ENCODE measurements at places on chromosomes 5 and 9.

DNA sequence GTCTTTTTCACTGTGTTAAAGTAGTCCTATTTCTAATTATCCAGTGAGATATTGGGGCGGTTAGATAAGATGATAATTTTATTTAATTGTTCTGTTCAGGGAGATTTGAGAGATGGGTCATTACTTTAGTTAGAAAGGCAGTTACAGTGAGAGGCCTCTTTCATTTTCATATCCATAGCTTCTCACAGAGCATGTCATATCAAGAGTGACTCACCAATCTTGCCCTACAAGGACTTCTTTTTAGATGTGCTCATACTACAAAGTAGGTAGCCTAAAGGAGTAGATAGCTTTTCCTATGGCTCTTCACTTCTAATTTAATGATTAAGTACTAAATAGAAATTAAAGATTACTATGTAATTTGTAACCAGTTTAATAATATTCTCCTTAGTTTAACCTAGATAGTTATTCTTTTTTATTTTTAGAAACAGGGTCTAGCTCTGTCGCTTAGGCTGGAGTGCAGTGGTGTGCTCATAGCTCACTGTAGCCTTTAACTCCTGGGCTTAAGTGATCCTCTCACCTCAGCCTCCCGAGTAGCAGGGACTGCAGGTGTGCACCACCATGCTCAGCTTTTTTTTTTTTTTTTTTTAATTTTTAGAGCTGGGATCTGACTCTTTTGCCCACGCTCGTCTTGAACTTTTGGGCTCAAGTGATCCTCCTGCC is 71.0 kb downstream of the FER start:
- no peak for DNase-seq

DNA sequence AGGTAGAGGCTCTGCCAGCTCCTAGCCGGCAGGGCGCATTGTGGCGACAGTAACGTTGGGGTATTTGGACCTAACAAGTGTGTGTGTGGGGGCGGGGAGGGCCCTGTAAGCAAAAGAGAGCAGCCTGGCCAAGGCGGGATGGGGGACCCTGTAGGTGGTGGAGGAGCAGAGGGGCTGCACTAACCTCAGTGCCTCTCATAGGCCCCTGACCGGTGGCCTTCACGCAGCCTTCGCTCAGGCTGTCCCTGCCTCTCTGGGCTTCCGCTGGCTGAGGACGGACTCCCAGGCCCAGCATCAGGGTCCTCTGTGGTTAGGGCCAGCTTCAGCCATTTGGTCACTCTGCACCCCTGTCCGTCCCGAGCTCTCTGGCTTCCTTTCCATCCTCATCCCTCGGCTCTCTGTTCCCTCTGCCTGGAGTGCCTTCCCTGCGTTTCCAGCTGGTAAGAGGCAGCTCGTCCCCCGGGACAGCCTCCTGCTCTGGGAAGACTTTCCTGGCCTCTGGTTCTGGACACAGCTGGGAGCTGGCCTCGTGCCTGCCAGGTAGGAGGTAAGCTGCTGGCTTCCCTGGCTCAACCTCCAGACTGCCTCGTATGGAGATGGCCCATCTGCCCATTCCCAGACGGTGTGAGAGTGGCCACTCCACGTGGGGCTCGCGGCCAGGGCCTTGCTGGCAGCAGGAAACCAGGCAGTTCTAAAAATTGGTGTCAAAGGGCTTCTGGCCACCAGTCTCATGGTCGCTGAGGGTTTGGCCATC is 39.3 kb upstream of the PHYKPL start:
- DNase-seq, result no peak

DNA sequence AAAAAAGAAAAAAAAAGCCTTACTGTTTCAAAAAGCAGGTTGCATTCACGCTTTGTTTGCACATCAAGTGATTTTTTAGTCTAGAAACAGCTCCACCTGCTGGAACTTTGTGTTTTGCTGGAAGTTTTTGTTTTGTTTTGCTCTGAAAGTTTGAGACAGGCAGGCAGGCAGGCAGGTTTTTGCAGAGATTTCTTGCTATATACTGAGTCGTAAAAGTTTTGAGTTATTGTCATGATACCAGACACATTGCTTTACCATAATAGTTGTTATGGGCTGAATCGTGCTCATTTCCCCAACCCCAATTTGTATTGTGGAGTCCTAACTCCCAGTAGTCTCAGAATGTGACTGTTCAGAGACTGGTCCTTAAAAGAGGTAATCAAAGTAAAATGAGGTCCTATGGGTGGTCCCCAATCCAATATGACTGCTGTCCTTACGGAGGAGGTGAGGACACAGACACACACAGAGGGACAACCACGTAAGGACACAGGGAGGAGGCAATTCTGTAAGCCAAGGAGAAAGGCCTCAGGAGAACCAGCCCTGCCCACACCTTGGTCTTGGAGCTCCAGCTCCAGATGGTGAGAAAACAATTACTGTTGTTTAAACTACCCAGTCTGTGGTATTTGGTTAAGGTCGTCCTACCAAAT is 20.9 kb downstream of the OR2Y1 start:
- DNase-seq, result peak; percentile 33

- DNase-seq, result no peak
Observed at GRCh38 chr9:95425910-95426551, 90.7 kb downstream of the PTCH1 start.

DNA sequence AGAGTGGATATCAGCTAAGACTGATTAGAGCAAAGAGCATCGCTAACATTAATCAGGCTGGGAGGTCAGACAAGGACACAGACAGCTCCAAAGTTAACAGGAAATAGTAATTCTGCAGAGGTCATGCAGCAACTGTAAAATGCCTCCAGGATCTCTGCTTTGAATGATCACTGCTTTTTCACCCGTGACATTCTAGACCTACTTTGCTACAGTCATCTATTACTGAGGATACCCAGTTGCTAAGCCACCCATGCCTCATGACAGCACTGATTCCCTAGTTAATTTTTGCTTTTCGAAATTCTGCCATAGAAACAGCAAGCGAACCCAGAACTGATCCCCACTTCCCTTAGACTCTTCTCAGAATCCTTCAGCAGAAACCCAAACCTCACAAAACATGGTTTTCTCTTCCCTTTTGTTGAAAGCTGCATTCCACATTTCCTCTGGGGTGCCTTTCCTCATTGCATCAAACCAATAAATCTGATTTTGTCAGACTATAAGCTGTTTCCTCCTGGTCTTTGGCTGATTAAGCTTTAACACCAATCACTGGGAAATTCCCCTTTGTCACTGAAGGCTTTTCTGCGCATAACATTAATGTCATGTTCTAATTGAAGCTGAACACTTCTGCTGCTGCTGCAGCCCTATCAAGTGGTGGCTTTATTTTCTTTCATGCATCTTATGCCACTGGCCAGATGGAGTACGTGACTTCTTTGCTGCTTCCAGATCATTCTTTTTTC is 201.1 kb upstream of the CHD1 start:
- DNase-seq, result no peak

- DNase-seq, result no peak
Observed at GRCh38 chr9:132749306-132749705, 79.0 kb downstream of the GTF3C4 start.

- DNase-seq, result no peak
Observed at GRCh38 chr5:141799507-141800167, 78.6 kb downstream of the PCDH1 start.

DNA sequence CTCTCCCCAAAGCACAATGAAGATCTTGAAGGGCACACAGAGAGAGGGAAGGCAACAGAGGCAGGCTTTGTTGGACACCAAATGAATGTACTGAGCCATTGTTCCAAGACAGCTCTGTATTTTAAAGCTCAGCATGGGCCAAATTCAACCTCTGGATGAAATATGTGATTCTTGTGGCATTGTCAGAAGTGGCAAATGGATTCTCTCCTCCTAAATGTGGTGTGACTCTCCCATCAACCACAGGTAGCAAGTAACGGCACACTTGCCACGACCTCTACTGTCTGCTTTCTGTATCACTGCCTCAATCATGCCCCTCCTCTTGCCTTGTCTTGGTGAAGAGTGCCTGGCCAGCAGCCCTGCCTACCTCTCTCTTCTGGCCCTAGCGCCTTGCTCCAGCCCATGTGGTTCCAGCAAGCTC is 6.1 kb upstream of the MOB3B start:
- no peak for DNase-seq

GRCh38 chr5:138913773-138914172 is 38.6 kb upstream of the LRRTM2 start:
- no peak for DNase-seq

GRCh38 chr9:18866121-18866831 is 166.7 kb downstream of the SAXO1 start:
- no peak for DNase-seq

DNA sequence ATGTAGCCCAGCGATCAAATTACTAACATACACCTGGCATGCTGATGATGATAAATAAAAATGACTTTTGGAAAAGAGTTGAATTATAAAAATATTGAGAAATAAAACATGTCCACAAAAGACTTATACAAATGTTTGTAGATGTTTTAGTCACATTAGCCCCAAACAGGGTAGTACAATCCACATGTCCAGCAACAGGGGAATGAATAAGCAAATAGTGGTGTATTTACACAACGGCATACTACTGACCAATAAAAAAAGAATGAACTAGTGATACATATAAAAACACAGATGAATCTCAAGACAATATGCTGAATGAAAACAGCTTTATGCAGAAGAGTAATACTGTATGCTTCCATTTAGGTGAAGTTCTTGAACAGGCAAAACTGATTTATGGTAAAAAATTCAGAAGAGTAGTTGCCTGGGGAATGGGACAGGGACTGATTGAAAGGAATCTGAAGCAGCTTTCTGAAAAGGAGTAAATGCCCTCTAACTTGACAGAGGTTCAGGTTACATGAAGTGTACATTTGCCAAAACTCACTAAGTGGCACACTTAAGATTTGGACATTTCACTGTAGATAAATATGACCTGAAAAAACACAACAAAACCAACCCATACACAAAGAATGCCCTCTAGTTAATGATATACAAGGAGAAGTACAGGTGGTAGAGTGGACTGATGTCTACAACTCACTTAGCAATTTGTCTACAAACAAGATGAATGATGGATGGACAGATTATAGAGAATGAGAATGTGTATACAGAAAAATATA is 35.4 kb downstream of the ACTL7A start:
- no peak for DNase-seq

GRCh38 chr5:172636279-172637050 is 4.6 kb upstream of the NEURL1B start:
- no peak for DNase-seq

- no peak for DNase-seq
Observed at GRCh38 chr5:112586596-112587062, 151.1 kb upstream of the APC start.

DNA sequence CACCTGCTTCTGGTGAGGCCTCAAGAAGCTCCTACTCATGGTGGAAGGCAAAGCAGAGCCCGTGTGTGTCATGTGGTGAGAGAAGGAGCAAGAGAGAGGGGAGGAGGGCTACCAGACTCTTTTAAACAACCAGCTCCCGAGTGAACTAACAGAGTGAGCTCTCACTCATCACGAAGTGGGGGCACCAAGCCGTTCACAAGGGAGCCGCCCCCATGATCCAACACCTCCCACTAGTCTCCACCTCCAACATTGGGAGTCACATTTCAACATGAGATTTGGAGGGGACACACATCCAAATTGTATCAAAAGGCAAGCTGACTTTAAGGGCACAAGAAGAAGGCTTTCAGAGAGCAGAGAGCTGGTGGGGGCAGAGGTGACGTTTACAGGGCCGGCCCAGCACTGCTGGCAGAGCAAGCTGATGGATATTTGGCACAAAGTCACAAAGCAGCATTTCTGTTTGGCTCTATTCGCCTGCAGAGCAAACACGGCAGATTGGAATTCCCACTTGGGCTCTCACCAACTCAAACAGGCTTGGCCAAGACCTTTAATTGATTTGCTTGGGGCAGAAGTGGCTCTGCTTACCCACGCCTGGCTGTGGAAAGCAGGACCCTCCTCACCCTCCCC is 20.0 kb downstream of the PITX1 start:
- DNase-seq, result no peak

GRCh38 chr5:34854459-34855174 is 15.7 kb downstream of the TTC23L start:
- DNase-seq, result peak; percentile 15

- DNase-seq, result no peak
Observed at GRCh38 chr5:162654661-162655405, 587.3 kb downstream of the GABRG2 start.

- DNase-seq, result peak; percentile 85
Observed at GRCh38 chr5:177500685-177501522, 3.5 kb upstream of the PDLIM7 start.

- no peak for DNase-seq
Observed at GRCh38 chr5:133889271-133889905, 79.0 kb downstream of the C5orf15 start.

- DNase-seq, result no peak
Observed at GRCh38 chr5:58939664-58940063, 356.8 kb downstream of the RAB3C start.

- DNase-seq, result no peak
Observed at GRCh38 chr5:17730421-17730820, 96.2 kb downstream of the TAF11L14 start.

DNA sequence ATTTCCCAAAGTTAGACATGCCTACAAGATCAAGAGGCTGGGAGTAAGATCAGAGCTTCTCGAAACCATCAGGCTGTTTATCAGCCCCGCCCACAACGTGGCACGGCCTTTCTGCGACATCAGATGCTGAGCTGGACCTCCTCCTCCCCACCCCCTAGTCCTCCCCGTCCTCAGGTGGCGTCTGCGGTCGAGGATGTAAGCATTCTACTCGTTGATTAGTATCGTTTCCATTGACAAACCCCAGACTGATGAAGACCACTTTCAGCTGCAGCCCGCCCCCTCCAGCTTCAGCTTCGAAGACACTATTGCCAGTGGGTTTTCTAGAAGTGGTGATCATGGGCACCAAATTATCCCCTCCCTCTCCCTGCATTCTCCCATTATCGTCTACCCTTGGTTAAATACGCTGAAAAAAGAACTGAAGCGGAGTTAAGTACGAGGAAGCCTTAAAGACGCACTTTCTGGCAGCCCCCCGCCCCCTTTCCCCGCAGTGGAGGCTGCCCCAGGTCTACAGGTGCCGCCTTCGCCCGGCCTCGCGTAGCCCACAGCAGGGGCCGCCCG is 1.1 kb downstream of the PPIC start:
- no peak for DNase-seq

GRCh38 chr9:76744336-76744735 is 19.9 kb upstream of the PCA3 start:
- no peak for DNase-seq

DNA sequence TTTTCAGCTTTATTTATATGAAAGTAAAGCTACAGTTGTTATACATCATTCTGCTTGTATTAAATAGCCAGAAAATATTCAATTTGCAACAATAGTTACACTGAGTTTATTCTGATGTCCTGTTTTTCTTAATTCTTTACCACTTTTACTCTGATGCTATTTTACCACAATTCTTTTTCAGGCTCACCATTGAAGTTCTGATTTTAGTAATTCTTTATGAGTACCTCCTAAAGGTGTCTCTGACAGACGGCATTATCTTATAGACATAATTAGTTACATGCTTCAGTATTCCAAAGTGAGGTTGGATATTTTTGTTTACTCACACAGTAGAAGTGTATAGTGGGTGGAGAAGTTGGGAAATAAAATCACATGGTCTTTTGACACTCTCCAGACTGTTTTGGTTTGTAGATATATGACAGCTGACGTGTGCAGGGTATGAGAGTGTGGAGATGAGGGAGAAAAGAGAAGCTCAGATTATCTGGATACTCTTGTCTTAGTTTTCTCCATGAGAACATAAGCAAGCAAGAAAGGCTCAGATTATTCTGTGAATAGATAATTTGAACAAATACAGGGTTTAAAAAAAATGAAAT is 97.4 kb downstream of the FBXO4 start:
- no peak for DNase-seq
